ENCODE measurements at places on chromosomes 3 and 15.

DNA sequence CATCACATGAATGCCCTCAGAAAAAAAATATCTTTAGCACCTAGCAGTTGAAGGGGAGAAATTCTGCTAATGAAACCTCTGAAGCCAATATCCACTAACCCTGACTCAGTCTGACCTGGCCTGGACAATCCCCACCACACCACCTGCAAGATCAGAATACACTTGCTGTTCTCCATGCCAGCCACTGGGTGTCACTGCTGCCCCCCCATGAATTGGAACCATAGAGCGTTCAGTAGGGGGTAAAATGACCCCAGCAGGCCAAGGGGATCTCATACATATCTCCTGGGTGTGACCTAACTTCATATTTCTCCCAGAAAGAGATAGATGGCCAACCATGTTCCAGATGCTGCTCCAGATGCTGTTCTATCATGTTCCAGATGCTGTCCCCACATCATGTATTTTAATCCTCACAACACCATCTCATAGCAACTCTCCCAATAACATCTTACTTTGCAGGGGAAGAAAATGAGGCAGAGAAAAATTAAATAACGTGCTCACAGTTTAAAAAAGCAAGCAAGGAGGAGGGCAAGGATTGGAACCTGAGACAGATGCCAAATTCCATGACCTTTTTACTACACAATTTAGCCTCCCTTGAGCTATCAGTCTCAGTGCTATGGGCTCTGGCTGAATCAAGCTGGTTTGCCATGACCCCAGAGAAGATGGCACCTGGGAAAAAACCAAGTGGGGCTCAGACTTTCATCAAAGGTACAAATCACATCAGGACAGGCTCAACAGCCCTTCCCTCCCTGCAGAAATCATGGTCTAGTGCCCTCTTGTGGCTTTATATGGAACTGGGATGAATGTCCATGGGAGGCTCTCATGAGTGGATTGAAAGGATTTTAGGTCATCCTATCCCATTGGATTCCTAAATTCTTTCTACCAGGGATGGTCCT is 12.4 kb downstream of the NTRK3 start:
- peak; percentile 36 for DNase-seq

DNA sequence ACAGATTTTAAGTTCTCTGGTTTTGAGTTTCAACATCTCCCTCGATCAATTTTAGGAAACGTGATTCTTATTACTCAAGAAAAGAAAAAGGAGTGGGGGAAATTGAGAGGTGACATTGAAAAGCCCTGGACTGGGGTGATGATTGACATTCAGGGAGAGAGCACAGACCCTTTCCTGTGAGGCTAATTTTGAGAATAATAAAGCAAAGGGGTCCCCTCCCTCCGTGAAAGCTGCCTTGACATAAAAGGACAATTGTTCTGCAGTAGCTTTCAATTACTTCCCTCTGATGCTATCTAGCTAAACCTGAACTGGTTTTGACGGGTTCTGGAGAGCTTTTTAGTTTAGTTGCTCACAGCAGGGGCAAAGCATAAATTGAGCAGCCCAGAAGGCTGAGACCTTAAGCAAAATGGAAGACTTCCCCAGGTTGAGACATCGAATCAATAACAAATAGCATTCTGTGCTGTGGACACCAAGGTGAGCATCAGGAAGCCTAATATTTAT is 14.4 kb upstream of the CMTM8 start:
- no peak for DNase-seq

- DNase-seq: no peak
Observed at GRCh38 chr3:14574183-14574582, 34.0 kb upstream of the GRIP2 start.

DNA sequence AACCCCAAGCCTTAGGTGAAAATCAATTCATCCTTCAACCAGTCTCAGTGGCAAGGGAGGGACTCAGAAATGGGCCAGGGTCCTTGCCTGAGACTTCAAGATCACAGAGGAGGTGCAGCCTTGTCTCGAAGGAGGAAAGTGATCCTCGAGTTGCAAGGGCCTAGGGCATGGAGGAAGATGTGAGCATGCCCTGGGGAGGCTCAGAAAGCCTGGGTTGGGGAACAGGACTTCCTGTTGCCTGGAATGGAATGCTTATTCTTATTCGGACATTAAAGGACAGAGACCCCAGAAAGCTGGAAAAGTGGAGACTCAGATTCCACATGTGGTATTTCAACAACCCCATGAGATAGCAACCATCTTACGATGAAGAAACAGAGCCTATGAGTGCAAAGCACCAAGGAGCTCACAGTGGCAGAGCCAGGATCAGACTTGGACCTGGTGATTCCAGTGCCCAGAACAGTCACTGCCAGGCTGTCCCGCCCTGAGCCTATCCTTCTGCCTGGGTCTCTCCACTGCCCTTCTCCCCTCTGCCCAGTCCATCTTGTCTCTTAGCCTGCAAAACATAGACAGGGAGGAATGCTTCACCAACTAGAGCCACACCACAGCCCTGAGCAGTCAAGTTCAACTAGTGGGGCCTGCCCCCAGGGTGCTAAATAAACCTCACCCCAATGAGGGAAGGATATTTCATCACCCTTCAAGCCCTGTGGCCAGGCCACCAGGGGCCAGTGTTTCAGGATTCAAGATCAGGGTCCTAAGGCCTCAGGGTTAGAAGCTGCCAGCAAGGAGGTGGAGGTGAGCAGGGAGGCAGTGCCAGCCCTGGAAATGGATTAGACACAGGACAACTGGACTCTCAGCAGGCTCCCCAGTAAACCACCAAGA is 21.9 kb downstream of the DAPK2 start:
- DNase-seq: no peak

- no peak for DNase-seq
Observed at GRCh38 chr15:62404194-62404985, 239.3 kb upstream of the C2CD4B start.

DNA sequence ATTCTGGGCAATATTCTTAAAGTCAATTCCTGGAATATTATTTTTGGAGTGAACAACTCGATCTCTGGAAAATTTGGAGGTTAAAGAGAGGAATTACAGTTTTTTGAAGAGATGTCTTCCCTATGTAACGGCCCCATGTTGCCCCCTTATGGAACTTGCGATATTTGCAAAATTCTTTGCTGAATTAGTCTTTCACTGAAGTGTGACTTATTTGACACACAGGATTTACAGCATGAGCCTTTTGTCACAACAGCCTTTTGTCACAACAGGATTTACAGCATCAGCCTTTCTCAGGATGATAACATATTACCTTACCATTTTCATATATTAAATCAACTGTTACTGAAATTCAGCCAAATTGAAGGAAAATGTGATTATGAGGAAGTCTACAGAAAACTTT is 37.8 kb upstream of the SPTSSB start:
- DNase-seq: peak; percentile 57

GRCh38 chr3:53156368-53156834 is 4.6 kb upstream of the PRKCD start:
- no peak for DNase-seq

- DNase-seq: peak; percentile 89
Observed at GRCh38 chr15:39235084-39235795, 345.6 kb upstream of the THBS1 start.

DNA sequence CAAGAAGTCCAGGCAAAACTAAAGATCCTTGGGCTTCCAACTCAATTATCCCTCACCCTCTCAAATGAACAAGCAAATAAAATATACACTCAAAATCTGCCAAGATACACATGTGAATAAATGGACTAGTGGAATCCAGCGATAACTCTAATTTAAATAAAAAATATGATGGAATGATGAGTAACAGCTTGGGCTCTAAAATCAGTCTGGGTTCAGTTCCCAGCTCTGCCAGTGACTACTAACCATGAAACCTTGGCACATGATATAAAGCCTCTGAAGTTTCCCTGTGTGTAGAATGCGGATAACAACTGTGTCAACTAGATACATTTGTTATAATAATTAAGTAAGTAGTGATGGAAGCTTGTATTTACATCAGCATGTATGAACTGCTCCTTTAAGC is 81.3 kb downstream of the CADPS start:
- DNase-seq: no peak

DNA sequence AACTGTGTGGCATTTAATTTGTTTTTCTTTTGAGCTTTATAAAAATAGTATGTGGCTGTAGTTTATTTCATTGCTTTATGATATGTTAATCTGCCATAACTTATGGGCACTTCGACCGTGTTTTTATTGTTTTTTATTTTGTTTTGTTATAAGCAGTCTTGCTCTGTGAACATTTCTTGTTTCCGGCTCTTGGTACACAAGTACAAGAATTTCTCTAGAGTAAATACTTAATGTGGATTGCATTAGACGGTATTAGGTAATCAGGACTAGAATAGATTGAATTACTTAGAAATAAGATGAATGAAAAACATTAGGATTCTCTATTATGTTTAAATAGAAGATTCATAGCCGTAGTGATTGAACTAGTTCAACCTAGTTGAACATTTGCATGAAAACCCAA is 2.1 kb downstream of the ZFAND6 start:
- DNase-seq: no peak

- DNase-seq: no peak
Observed at GRCh38 chr15:32831485-32831884, 113.7 kb downstream of the GREM1 start.

- no peak for DNase-seq
Observed at GRCh38 chr3:55690726-55691125, 203.6 kb upstream of the WNT5A start.

DNA sequence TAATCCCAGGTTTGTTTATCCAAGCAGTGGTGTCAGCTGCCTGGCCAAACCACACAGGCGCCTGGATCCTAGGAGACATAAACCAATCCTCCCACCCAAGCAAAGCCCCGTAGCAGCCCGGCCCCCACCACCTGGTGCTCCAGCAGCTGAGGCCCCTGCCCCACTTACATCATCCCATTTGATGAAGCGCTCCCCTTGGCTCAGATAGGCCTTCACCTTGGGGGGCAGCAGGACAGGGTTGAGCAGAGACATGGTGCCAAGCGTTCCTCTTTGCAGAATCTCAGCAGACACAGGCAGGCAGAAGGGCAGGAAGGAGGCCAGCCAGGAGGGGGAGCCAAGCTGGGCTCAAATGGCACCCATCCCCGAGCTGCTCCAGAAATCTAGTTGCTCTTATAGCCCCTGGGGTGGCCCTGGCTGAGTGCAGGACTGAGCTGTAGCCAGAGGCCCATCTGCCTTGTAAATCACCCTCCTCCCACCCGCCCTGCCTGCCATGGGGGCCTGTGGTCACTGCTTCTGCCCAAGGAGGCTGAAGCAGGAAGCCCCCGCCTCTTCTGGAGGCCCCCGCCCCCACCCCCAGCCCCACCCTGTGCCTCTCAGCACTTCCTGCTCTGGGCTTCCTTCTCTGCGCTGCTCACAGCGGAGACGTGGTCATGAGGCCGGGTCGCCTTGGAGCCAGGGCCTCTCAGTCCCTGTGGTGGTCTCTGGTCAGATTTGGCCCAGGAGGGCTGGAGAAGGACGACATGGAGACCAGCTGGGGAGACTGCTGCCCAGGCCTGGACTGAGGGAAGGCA is at the start of gene PLCB2:
TSS of gene PLCB2 (minus strand) at position 515 of the 791 bp plus-strand sequence. CDS start at position 252, 263 bp downstream.
- no peak for DNase-seq

GRCh38 chr3:35675621-35676020 is 36.3 kb downstream of the ARPP21 start:
- no peak for DNase-seq

GRCh38 chr3:55868347-55868746 is 381.2 kb upstream of the WNT5A start:
- no peak for DNase-seq

- peak; percentile 41 for DNase-seq
Observed at GRCh38 chr3:55620351-55621025, 133.4 kb upstream of the WNT5A start.

DNA sequence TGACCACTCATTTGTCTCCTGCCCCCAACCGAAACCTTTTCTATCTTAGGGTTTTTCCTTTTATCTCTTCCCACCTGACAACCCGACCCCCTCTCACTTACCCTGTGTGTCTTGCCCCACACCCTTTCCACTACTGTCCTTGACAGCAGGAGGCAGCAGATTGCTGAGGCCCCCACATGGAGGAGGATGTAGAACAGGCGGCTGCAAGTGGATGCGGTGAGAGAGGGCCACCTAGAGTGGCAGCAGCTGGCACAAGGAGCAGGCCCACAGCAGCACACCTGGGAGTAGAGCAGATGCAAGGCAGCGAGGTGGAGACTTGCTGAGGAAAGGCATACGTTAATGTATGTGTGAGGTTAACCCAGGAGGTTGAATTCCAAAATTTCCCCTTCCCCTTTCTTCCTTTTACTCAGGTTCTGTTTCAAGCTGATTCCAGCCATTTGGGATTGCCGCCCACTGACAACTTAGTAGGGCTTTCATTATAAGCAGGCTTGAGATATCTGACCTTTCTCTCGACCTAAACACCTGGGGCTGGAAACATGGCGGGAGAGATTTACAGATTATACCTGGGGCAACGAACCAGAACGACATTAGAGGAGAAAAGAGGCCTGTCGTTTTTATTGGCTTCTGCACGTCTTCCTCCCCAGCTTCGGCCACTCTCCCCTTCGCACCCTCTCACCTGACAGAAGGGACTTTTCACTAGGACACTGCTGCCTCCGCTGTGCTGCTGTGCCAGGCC is 643 bp downstream of the SERINC4 start:
- DNase-seq: no peak

DNA sequence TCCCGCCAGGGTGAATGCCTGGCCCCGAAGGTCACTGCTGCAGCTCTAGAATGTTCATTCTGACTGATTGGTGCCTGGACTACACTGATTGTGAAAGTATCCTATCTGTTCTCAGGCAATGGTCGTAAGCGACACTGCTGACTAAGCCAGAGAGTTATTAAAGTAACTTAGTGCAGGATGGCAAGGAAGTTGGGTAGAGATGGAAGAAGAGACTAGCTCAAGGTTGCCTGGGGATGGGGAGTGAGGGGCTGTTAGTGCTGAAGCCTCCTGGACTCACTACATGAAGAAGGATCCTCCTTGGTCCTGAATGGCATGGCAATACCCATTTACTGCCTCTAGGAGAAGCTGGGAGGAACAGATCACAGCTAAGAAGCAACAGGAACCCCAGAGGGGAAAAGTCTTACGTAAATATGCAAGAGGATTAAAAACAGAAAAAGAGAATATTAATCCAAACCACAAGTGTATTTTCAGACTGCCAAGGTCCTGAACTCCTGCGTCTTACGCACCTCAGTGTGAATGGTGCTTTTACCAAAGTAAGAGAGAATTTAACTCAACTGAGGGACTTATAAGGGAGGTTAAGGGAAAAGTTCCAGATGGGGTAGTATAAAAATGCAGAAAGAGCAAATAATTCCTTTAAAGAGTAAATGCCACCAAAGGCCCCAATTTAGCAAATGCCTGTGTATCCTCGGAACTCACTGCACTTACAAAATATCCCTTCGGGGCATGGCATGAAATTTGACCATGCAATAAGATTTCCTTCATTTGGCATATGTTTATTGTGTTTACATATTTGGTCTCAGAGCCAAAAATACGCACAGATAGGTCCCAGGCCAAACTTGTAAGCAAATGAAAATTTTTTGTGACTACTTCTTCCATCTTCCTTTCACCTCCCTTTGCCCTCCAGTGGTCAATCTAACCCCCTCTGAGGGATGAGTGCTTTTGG is 64.0 kb upstream of the DGKG start:
- DNase-seq: peak; percentile 45

GRCh38 chr3:40978442-40978841 is 220.9 kb upstream of the CTNNB1 start:
- DNase-seq: no peak

GRCh38 chr3:50302095-50303012 is 1.0 kb downstream of the HYAL1 start:
- DNase-seq: no peak
